ENCODE measurements at places on chromosomes 2 and 18. TPM values are rescaled to one million over a fixed set of nuclear protein-coding genes. Genes with fewer than 3 reads are reported as not detected.

GRCh38 chr18:45657357-45658335, 42.4 kb downstream of the SLC14A2 start:
- DNase-seq: no peak
- H3K4me1 ChIP-seq: peaks cover 25% of the 10 kb centered on the region
- no peak overlapping the region for H3K4me3 ChIP-seq
- no peaks in the 10 kb centered on the region for H3K27me3 ChIP-seq
- H3K27ac ChIP-seq: no peak overlapping the region
- no peaks in the 10 kb centered on the region for H3K36me3 ChIP-seq

- H3K4me3 ChIP-seq: no peak overlapping the region
- no peak overlapping the region for H3K27ac ChIP-seq
- H3K4me1 ChIP-seq: peaks cover 2% of the 10 kb centered on the region
- peaks cover 12% of the 10 kb centered on the region for H3K36me3 ChIP-seq
Measured at GRCh38 chr18:10949655-10950054, 199.7 kb downstream of the PIEZO2 start.

DNA sequence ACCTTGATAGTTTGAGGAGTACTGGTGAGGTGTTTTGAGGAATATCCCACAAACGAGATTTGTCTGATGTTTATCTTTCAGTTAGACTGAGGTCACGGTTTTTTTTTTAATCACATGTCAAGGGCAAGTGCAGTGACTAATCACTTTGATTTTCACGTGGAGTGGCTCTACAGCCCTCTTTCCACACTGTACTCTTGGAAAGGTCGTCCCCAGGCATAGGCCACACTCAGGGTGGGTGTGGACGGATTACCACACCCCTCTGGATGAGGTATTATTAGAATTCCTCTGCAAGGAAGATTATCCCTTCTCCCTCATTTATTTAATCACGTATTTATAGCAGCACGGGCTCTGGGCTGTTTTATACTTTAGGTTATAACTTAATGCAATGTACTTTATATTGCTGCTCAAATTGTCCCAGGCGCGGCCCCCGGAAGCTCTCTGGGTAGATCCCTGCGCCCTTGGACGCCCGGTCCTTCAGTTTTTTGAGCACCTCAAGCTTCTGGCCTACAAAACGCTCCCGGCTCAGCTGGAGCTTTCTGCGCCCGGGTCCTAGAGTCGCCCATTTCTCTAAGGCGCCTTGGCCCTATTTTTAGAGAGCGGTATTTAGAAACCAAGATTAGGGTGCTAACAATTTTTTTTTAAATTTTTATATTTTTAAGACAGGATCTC, 515 bp upstream of the PLEKHB2 start:
- no peaks in the 10 kb centered on the region for H3K36me3 ChIP-seq
- DNase-seq: peak; percentile 81
- peak overlapping the region; percentile 100 for H3K4me3 ChIP-seq
- no peaks in the 10 kb centered on the region for H3K27me3 ChIP-seq
- peaks cover 15% of the 10 kb centered on the region for H3K4me1 ChIP-seq

DNA sequence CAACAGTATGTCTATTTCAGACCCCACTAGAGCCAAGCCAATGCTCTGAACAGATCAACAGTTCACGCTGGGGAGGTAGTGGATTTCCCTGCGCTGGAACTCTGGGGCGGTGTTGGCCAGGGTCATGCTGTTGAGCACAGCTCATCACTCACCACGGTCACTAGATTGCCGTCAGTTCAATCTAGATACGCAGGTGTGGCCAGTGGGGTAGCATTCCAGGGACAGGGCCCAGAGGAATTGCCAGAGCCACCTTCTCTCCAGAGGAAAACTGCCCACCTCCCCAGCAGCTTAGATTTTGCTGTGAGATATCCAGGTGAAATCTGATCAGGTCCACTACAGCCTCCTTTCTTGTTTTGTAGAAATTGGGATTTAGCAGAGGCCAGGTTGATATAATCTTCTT, 101.8 kb downstream of the SOX11 start:
- no peak overlapping the region for H3K27ac ChIP-seq
- H3K36me3 ChIP-seq: 0 out of 2 replicates have a peak, but pooled peaks cover under 1% of the 10 kb centered on the region
- H3K27me3 ChIP-seq: no peaks in the 10 kb centered on the region

ANKRD30BL gene
- 0.62 TPM for total RNA-seq

GRCh38 chr18:13374468-13375301, 156.1 kb downstream of the LDLRAD4 start:
- no peak overlapping the region for H3K27ac ChIP-seq
- H3K4me1 ChIP-seq: no peaks in the 10 kb centered on the region

DNA sequence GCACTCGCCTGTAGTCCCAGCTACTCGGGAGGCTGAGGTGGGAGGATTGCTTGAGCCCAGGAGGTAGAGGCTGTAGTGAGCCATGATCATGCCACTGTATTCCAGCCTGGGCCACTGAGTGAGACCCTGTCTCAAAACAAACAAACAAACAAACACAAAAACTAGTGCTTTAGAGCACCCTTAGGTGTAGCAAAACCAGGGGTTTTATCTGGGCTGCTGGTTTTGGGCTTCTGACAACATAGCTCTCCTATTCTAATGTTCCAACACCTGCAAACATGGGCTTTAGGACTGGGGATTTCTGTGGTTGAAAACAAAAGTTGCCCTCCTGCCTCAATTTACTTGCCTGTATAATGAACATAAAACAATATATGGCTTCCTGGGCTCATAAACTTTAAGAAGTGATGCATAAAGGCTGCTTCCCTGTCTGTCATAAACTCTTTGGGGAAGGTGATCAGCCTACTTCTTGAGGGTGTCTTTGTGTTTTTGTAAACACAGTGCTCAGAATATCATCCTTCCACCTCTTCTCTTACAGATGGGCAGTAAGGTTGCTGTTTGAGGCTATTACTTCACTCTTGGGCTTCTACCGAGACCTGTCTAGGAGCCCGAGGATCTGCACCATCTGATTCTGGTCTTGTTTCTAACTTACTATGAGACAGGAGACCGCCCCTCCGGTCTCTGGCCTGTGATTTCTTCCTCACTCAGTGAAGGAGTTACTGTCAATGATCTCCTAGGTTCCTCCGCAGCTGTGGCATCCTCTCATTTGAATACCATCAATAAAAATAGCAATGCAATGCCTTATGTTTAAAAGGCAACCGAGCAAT, 246.5 kb downstream of the MYCN start:
- no peak overlapping the region for H3K27ac ChIP-seq
- no peak overlapping the region for H3K4me3 ChIP-seq

- H3K36me3 ChIP-seq: no peaks in the 10 kb centered on the region
- H3K27ac ChIP-seq: no peak overlapping the region
- H3K27me3 ChIP-seq: peaks cover 96% of the 10 kb centered on the region
- H3K4me3 ChIP-seq: peak overlapping the region; percentile 68
- peaks cover 22% of the 10 kb centered on the region for H3K4me1 ChIP-seq
Measured at GRCh38 chr18:22348521-22349316, 69.0 kb downstream of the CTAGE1 start.

MAP3K19 gene
- not detected for total RNA-seq

MTCL1 gene
- total RNA-seq: 35.1 TPM

RESP18 gene
- not detected for total RNA-seq

IL36G gene
- total RNA-seq: 0.70 TPM

- no peak overlapping the region for H3K27ac ChIP-seq
- DNase-seq: no peak
- no peaks in the 10 kb centered on the region for H3K36me3 ChIP-seq
- H3K4me3 ChIP-seq: no peak overlapping the region
- no peaks in the 10 kb centered on the region for H3K27me3 ChIP-seq
Measured at GRCh38 chr18:8548186-8548585, 61.1 kb upstream of the RAB12 start.

DNA sequence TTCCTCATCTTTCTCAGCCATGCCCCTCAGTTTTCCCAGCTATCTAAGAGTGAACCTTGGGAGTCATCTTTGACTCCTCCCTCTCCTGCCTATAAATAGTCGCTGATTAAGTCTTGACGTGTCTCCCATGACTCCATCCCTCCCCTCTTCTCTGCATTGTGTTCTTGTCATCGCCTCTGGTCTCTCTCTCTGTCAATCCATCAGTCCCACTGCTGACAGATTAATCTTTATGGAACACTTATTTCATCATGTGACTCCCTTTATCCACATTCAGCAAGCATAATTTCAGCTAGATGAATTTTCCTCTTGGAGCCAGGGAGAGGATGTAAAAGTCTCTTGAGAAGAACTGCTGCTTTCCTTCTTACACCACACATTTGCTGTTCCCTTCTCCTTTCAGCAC, 9.4 kb downstream of the ADAM23 start:
- H3K4me1 ChIP-seq: peaks cover 11% of the 10 kb centered on the region
- no peaks in the 10 kb centered on the region for H3K36me3 ChIP-seq
- no peak overlapping the region for H3K4me3 ChIP-seq
- DNase-seq: no peak
- H3K27me3 ChIP-seq: no peaks in the 10 kb centered on the region

DNA sequence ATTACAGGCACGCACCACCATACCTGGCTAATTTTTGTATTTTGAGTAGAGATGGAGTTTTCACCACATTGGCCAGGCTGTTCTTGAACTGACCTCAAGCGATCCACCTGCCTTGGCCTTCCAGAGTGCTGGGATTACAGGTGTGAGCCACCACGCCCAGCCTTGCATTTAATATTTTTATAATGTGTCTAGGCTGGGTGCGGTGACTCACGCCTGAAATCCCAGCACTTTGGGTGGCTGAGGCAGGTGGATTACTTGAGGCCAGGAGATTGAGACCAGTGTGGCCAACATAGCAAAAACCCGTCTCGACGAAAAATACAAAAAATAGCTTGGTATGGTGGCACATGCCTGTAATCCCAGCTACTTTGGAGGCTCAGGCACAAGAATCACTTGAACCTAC, 3.2 kb downstream of the RPL37A start:
- peaks cover 35% of the 10 kb centered on the region for H3K4me1 ChIP-seq
- H3K4me3 ChIP-seq: 0 out of 2 replicates have a peak overlapping the region, but pooled peaks have one; percentile 94
- H3K27ac ChIP-seq: peak overlapping the region; percentile 94
- DNase-seq: no peak
- H3K36me3 ChIP-seq: peaks cover 61% of the 10 kb centered on the region
- no peaks in the 10 kb centered on the region for H3K27me3 ChIP-seq

COL4A4 gene
- 3.1 TPM for total RNA-seq

- DNase-seq: no peak
- no peaks in the 10 kb centered on the region for H3K36me3 ChIP-seq
- H3K27ac ChIP-seq: no peak overlapping the region
- no peaks in the 10 kb centered on the region for H3K27me3 ChIP-seq
Measured at GRCh38 chr2:85994421-85994777, 105.6 kb upstream of the ST3GAL5 start.

DNA sequence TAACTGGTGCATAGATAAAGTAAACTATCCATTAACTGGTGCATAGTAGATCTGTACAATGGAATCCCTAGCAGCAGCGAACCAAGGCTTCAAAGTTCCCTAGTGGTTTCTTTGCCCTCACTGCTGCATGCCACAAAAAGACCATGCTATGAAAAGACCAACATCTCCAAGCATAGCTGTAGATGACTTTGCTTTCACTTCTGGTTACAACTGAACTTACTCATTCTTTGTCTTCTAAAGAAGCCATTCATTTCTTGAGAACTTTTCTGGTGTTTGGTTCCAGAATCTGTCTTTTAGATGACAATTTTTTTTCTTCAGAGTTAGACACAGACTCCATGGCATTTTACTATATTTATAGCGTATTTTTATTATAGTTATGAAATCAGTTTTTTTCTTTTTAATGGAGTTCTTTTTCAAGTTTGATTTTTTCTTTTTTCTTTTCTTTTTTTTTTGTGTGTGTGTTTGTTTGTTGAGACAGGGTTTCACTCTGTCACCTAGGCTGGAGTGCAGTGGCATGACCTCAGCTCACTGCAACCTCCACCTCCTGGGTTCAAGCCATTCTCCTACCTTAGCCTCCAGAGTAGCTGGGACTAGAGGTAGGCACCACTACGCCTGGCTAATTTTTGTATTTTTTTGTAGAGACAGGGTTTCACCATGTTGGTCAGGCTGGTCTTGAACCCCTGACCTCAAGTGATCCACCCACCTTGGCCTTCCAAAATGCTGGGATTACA, 63.6 kb downstream of the SLC35F5 start:
- H3K4me1 ChIP-seq: no peaks in the 10 kb centered on the region
- H3K27ac ChIP-seq: no peak overlapping the region
- DNase-seq: no peak
- no peaks in the 10 kb centered on the region for H3K36me3 ChIP-seq

- H3K27me3 ChIP-seq: no peaks in the 10 kb centered on the region
- no peak overlapping the region for H3K4me3 ChIP-seq
- no peak overlapping the region for H3K27ac ChIP-seq
- no peak for DNase-seq
- no peaks in the 10 kb centered on the region for H3K4me1 ChIP-seq
- H3K36me3 ChIP-seq: no peaks in the 10 kb centered on the region
Measured at GRCh38 chr2:40120957-40121356, 330.9 kb downstream of the SLC8A1 start.

PIKFYVE gene
- 41.1 TPM for total RNA-seq

DNA sequence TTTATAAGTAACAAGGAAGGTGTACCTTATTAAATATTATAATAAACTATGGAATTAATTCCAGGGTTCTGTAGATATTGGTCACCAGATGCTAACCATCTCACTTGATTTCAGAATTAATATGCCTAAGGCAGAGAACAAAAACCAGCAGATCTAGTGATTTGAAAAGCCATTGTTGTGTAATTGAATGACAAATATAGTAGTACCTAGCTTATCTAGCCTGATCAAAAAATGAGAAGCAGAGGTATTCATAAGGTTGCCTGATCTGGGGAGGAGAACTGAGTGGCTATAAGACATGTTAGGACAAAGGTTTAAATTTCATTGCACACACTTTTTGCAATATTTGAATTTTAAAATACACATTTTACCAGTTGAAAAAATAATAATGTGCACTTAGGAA, 132.0 kb upstream of the UBE2E3 start:
- no peaks in the 10 kb centered on the region for H3K36me3 ChIP-seq
- H3K27me3 ChIP-seq: no peaks in the 10 kb centered on the region
- no peak for DNase-seq

DNA sequence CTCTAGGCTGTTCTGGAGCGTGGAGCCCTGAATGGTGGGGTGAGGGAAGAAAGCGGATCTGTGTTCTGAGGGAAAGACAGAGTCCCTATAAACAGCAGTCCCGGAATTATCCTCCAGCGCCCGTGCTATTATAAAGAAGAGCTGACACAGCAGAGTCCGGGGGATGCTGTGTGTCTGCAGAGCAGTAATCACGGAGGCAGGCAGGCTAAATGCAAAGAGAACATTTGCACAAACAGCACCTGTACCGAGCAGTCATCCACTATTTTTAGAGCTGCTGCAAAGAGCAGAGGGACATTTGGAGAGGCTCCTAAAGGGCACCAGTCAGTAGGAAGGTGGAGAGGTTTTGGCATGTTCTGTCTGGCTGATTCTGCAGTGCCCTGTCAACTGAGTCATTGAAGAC, 293.8 kb upstream of the SLC14A2 start:
- H3K4me1 ChIP-seq: peaks cover 20% of the 10 kb centered on the region
- no peak overlapping the region for H3K27ac ChIP-seq
- no peak overlapping the region for H3K4me3 ChIP-seq
- DNase-seq: no peak

GRCh38 chr18:67509741-67510391, 6.7 kb downstream of the DSEL start:
- no peak for DNase-seq
- H3K27me3 ChIP-seq: no peaks in the 10 kb centered on the region
- no peak overlapping the region for H3K4me3 ChIP-seq
- H3K36me3 ChIP-seq: no peaks in the 10 kb centered on the region

GRCh38 chr2:99559075-99559662, 69.4 kb upstream of the REV1 start:
- H3K4me1 ChIP-seq: peaks cover 17% of the 10 kb centered on the region
- no peak overlapping the region for H3K4me3 ChIP-seq
- peak; percentile 88 for DNase-seq
- H3K36me3 ChIP-seq: no peaks in the 10 kb centered on the region
- no peak overlapping the region for H3K27ac ChIP-seq
- no peaks in the 10 kb centered on the region for H3K27me3 ChIP-seq

Measured in GM23338 (cell line).